Stimulated activated CD8-positive, alpha-beta memory T cell treated with anti-CD3 and anti-CD28 coated beads, Interleukin-15, amount 100 ng/mL, for 48 hours (primary cell): ENCODE measurements at places on chromosomes 12 and 14.

DNA sequence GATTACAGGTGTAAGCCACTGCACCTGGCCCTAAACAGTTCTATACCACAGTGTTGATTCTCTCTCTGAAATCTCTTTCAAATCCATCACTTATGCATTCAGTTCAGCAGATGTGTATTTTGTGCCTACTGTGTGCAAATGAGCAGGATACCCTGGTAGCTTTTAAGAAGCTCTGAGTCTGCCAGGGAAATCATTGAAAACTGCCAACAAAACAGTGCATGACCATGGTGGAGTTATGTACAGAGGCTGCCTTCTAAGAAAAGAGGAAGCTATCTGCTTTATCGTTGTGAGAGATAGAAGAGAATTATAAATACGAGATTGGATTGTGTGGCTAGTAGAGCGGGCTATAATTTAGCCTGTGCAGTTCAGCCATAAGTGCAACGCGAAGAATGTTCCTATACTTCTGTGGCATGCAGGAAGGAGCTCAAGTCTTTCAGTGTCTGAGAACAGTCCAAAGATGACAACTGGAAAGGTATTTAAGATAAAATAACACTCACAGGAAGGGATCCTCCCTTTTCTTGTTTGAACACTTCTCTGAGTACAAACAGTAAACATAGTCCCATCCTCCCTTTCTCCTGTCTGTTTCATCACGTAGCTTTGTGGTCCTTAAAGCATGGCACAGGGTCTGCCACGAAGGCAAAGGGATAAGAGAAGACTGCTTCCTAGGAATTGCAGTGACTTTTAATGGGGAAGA, 4.3 kb downstream of the DIP2B start:
- DNase-seq: no peak

DNA sequence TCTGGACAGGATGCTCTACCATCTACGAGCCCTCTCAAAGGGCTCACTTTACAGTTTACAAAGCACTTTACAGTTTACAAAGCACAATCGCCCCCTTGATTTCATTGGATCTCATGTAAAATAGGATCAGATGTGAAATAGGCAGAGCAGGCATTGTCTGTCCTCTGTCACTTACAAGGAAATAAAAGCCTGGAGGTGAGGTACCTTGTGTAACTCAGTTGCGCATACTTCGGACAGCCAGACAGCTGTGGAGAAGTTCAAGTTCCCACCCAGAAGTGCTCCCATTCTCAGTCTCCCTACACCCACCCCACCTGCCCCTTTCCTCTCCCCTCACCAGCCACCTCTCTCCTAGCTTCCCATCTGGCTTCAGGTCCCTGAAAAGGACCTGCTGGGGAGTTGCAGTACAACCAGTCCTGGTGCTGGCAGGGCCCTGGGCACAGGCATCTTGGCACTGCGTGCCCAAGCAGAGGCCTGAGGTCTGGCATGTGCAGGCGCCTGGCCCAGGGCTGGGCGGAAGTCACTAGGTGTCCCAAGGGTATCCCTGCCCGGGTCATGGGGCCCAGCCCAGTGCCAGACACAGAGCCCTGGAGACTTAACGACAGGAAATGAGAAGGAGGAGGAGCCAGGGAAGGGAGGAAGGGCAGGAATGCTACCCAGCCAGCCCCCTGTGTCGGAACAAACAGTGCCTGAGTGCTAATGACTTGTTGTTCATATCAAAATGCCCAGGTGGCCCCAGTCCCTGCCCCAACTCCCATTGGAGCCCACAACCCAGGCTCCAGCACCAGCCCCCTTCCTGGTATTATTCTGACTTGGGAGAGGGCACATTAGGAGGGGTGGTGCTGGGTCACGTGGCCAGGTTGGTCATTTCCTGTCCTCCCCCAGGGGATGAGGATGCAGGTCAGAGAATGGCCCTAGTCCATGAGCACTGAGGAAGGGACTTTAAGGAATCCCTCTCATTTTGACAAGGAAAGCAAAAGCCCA, 5.4 kb downstream of the RAPGEF3 start:
- DNase-seq: no peak

DNA sequence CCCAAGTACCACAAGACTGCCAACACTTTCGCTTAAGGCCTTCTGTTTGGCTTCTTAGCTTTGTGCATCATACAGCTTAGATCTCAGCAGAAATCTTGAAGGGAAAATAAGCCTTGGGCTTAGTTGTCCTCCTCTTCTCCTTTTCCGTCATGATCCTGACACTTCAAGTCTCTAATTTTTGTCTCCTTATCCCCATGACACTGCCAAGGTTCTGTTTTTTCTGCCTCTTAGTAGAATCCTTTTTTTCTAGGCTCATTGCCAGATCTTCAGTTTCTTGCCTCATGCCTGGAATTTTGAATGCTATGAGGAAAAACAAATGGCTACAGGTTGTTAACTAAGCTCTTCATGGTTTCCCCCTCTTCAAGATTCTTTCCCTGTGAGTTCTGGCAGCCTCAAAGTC, 450.4 kb downstream of the LRFN5 start:
- no peak for DNase-seq

GRCh38 chr12:123223241-123223668, 9.7 kb downstream of the MPHOSPH9 start:
- DNase-seq: peak; percentile 59

DNA sequence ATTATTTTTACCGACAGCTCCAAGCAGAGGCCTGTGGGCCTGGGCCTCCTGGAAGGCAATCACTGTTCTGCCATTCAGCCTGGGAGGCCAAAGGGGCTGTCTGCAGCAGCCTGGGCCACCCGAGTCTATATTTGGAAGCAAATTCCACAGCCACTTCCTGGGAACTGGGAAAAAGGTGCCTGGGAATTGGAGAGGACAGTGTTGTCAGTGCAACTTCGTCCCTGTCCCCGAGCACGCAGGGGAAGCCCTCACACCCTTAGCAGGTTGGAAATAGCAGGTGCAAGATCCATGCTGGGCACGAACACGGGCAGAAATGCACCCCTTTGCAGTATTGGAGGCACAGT, 9.6 kb upstream of the TBX5 start:
- DNase-seq: no peak

DNA sequence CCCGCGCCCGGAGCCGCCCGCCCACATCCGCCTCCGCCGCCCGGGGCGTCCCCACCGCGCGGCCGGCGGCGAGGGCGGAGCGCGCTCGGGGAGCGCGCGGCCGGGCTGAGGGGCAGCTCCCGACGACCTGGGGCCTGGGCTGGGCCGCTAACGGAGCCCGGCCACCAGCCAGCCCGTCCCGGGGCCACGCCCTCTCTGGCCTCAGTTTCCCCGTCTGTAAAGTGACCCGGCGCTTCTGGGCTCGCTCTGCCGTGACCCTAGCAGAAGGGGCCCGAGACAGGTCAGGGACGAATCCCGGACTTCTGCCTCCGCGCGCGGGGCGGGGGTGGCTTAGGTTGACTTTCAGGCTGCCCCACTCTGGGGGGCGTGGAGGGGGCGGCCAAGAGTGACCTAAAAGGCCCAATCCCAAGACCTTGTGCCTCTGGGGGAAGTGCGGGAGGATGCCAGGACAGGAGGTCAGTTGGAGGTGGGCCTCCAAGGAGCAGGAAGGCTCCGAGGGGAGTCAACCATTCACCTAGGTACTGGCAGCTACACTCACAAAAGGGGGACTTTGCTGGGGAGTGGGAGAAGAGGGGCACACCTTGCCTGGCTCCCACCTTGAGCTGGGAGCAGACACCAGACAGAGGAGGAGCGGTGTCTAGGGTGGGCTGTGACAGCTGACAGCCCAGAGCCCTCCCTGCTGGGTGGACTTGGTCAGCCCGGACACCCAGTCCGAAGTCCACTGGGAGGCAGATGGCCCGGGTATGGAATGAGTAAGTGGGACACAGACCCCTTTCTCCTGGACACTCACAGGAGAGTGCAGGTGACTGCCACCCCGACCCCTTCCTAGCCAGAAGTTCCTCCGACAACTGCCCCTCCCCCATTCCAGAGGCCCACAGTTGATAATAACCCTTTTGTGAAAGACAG, 486 bp upstream of the AKT1 start:
- no peak for DNase-seq

GRCh38 chr14:65959563-65960024, 526.6 kb upstream of the CCDC196 start:
- no peak for DNase-seq

DNA sequence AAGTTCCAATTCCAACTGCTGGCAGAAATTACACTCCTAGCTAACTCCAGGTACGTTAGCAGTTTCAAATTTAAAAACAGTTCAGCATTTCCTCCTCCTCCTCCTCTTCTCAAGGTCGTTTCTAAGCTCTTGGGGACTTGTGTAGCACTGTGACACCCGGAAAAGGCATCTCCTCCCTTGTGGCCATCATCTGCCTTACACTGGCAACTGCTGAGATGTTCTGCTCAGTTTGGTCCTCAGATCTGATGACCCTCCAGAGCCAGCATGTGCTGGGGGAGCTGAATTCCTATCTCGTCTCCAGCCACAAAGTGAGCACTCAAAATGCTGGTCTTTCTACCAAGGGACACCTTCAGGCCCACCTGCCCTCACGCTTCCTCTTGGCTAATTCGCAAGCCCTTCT, 43.5 kb upstream of the CDKN3 start:
- no peak for DNase-seq

DNA sequence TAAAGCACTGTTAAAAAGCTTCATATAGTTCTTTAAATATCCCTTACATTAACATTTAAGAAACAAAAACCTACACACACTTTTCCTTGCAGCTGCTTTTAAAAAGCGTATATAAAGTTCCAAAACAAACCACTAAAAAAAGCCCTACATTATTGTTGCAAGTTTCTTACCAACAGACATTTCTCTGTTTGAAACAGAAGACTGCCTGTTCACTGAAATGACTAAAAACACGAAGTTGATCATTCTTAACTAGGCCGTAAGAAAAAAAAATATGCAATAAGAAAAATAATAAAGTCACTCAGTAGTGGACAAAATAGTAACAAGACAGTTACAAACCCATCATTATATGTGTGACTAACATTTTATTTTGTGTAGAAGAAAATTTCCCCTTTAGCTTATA, 37.3 kb downstream of the KIF21A start:
- DNase-seq: no peak

DNA sequence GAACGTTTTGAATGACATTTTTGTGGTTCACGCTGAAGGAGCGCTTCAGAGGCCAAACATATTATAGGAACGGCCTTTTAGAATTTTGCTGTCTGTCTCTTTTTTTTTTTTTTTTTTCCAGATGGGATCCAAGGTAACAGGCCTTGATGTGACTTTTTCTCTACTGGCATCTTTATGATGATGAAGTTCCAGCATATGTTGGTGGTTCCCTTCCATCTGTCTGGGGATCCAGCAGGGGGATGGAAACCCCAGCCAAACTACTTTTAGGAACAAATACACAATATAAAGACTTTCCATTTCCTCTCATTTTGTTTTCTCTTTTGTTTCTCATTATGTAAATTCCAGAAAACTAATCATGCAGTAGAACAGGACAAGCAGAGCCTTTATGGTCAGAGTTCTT, 239.3 kb upstream of the PRICKLE1 start:
- no peak for DNase-seq

DNA sequence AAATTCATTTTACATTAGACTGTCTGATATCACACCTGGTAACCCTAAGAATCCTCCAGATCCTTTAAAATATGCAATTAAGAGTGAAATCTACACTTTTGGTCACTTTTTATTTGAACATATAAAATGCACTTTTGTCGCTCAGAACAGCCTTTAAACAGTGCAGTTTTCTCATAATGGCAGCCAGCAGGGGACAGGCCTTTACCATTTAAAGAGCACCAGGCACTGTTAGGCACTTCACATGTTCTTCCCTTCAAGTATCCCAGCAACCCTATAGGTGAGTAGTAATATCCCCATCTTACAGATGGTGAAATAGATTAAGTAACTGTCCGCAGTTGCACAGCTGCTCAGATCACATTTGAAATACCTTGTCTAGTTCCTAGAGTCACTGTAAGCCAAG, 11.3 kb upstream of the SAMD4A start:
- DNase-seq: no peak

- DNase-seq: no peak
These were observed 868.4 kb downstream of the DIO2 start for GRCh38 chr14:79342942-79343341.
